ENCODE measurements at places on chromosomes 6 and 20.

DNA sequence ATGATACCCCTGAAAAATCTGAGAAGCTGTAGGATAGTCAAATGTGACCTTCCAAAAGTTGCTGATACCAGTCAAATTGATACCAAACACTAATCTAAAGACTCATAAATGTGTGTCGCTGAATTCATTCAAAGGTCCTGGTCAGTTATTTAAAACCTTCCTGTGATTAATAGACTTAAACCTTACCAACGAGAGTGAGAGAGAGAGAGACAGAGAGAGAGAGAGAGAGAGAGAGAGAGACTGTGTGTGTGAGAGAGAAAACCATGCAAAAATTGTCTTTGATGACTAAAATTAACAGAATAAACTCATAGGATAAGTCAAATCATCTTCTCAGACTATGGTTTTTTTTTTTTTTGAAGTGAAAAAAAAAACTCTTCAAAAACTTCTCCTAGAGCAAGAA is 370.9 kb upstream of the HS3ST5 start:
- no peak for DNase-seq

DNA sequence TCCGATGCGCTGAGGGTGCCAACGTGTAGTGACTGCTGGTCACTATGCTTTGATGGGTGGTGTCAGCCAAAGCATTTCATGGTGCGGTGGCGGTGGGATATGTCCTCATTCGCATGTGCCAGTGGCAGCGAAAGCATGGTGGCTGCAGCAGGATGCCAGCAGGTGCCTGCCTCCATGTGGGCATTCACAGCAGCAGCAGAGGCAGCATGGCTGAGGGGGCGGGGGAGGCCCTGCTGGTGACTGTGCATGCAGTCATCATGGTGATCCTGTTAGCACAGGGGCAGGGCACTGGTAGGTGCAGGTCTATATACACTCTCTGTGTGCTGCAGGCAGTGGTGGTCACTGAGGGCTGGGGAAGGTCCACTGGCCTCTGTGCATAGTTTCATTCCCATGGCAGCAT is 22.0 kb downstream of the FIG4 start:
- no peak for DNase-seq

GRCh38 chr6:165820934-165821333 is 157.9 kb upstream of the PDE10A start:
- no peak for DNase-seq

DNA sequence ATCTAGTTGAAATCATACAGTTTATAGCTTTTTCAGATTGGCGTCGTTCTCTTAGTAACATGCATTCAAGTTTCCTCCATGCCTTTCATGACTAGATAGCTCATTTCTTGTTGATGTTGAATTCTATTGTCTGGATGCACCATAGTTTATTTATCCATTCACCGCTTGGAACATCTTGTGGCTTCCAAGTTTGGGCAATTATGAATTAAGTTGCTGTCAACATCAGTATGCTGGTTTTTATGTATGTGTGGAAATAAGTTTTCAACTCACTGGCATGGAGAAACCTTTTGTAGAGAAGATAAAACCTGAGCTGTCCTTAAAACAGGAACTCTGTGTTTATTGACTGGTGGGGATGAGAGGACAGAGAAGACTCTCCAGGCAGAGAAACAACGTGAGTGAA is 248.0 kb downstream of the CDC5L start:
- no peak for DNase-seq

GRCh38 chr20:45456632-45457031 is 12.9 kb upstream of the WFDC2 start:
- DNase-seq = no peak

- DNase-seq = no peak
These were observed 132.8 kb upstream of the TNFAIP3 start for GRCh38 chr6:137734005-137734874.

- DNase-seq = no peak
These were observed 269.8 kb downstream of the CDC5L start for GRCh38 chr6:44657206-44657819.

DNA sequence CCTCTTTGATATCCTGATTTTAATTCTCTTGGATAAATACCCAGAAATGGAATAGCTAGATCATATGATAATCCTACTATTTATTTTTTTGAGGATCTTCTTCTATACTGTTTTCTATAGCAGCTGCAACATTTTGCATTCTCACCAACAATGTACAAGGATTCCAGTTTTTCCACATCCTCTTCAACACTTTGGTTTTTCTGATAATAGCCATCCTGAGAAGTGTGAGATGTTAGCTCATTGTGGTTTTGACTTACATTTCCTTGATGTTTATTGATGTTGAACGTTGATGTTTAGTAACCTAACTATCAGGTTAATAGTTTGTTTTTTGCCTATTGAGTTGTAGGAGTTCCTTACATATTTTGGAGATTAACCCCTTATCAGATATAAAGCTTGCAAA is 217.3 kb downstream of the LRFN2 start:
- DNase-seq = no peak

GRCh38 chr6:69846312-69846711 is 20.0 kb upstream of the COL19A1 start:
- no peak for DNase-seq

- DNase-seq = no peak
These were observed 386.0 kb upstream of the ARID1B start for GRCh38 chr6:156391061-156391672.

DNA sequence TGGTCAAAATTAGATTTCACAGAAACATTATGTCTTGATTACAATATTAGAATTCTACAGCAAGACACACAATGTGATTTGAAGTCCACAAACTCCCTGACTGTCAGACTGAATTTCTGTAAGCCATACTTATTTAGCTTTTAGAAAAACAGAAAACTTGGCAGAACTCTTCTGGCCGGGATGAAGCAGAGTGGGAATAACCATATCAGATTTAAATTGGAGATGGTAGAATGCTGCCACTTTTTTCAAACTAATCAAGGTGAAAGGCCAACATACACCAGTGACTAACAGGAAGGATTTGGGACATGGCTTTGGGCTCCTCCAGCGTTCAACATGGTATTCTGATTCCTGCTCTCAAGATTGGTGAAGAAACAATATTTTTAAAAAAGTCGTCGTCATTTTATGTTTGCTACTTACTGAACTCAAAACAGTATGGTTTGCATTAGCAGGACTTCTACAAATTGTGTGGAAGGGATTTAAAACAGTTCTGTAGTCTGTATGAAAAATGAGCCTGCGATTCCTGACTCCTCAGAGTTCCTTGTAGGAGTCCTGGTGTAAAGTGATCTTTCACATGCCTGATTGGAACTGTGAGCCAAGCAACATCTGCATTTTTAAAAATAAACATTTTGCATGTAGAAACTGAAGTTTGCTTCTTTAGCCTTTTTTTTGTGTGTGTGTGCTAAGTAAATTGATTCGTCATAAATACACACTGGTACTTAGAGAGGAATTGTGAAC is 297.9 kb upstream of the SOX4 start:
- no peak for DNase-seq

GRCh38 chr6:33116841-33117711 is 41.3 kb downstream of the HLA-DPB1 start:
- DNase-seq = no peak

GRCh38 chr6:148547110-148547509 is 199.7 kb upstream of the UST start:
- no peak for DNase-seq

- DNase-seq = no peak
These were observed 67.9 kb downstream of the SMOC2 start for GRCh38 chr6:168508903-168509302.

- DNase-seq = no peak
These were observed 296.7 kb downstream of the SAMD5 start for GRCh38 chr6:147805155-147805554.

GRCh38 chr6:143432588-143432987 is 17.9 kb downstream of the ADAT2 start:
- no peak for DNase-seq

DNA sequence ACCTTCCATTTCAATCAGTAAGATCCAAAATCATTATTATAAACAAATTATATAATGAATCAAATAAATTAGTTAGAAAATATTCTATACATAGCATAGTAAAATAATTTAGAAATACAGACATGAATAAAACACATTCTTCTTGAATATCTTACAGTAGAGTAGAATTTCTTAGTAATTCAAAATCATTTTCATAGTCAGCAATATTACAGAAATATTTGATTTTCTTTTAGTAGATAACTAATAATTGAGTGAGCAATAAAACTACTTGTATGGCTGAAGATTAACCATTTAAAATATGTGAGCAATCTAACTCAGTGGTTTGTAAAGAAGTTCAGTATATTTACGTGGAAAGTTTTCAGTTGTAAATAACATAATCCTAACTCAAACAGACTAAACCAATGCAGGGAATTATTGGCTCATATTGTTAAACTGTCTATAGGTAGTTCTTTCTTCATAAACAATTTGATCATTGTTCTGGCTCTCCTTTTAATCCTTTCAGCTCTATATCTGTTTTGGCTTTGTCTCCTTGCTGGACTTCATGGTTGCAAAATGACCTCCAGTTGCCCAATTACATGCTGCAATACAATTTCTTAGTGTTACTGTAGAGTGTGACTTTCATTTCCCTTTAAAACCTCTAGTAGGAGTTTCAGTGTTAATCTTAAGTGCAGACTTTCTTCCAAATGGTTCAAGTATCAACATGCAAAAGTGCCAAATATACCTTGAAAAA is 307.5 kb downstream of the EYS start:
- no peak for DNase-seq

- DNase-seq = no peak
These were observed 3.4 kb upstream of the COL12A1 start for GRCh38 chr6:75209184-75209723.

DNA sequence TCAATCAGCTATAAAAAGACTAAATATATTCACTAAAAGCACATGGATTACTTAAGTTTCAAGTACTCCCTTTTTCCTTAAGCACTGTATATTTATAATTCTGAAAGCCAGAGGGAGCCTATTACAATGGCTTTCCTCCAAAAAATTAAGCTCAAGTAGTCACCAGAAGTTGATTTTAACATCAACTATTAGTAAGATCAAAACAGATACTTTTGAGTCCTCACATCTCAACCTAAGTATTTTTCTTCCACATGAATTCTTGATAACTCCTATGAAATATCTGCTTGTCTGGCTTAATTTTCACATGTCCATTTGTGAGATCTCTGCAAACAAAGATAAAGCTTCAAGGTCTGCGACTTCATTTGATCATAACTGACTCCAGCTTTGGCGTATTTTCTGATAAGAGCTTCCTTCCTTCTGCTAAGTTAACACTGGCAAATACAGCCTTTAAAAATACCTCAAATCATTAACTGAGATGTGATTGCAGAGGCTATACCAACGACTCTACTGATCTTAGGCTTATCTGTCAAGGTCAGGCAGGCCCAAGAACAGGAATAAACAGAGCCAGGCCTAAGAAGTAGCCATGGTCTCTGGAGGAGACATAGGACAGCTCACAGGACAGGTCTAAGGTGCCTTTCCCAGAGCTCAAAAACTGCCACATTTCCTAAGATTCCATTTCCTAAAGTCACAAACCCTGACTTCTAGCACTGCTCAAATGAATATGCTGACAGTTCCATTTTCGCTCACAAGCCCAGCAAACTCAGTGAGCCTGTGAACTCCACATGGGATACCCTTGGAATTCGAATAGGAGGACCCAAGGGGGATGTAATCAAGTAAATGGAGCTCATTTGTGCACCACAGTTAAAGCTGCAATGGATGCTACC is 10.0 kb downstream of the SNX5 start:
- DNase-seq = no peak
